ENCODE measurements at places on chromosomes 16 and 17.

GRCh38 chr17:64051153-64051552 lies 30.7 kb upstream of the ICAM2 start:
- H3K4me3 ChIP-seq, result no peak overlapping the region
- H3K36me3 ChIP-seq, result peaks cover 75% of the 10 kb centered on the region
- no peak overlapping the region for H3K27ac ChIP-seq

GRCh38 chr16:55212791-55213190 lies 111.2 kb upstream of the IRX6 start:
- no peaks in the 10 kb centered on the region for H3K27me3 ChIP-seq
- no peaks in the 10 kb centered on the region for H3K36me3 ChIP-seq
- no peak overlapping the region for H3K27ac ChIP-seq

GRCh38 chr17:73867056-73867455 lies 222.8 kb upstream of the SDK2 start:
- no peak overlapping the region for H3K4me3 ChIP-seq
- no peaks in the 10 kb centered on the region for H3K36me3 ChIP-seq
- H3K4me1 ChIP-seq, result no peaks in the 10 kb centered on the region
- no peak for DNase-seq
- no peaks in the 10 kb centered on the region for H3K27me3 ChIP-seq

DNA sequence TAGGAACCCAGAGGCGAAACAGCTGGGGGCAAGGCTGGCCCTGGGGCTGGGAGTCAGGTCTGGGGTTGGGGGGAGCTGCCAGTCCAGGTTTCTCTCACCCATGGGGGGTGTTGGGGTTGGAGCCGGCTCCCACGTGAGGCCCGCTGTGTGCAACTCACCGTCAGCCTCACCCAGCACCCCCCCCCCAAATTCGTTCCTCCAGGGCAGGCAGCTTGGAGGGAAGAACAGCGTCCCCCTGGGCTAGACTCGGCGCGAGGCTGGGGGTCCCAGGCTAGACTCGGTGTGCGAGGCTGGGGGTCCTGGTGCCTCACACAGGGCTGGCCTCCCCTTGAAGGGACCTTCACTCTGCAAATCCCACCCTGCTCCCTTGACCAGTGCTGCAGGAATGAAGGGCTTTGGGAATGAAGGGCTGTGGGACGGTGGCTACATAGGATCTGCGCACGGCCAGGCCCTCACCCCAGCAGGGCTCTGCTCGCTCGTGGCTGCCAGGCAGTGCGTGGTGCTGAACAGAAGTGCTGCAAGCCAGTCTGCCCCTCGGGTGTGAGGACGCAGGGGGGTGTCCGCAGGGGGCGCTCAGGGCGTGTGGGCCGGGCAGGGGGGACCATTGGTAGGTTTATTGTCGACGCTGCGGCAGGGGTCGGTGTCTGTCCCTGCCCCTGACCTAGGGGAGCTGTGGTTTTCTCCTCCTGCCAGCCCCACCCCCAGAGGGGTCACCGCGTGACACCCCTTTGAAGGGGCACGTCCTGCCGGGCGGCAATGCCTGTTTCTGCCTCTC lies 74.7 kb downstream of the KLHDC4 start:
- no peaks in the 10 kb centered on the region for H3K4me1 ChIP-seq
- peak overlapping the region; percentile 13 for H3K4me3 ChIP-seq
- no peaks in the 10 kb centered on the region for H3K27me3 ChIP-seq
- DNase-seq, result no peak
- no peaks in the 10 kb centered on the region for H3K36me3 ChIP-seq

- H3K4me1 ChIP-seq, result no peaks in the 10 kb centered on the region
- no peak for DNase-seq
- H3K4me3 ChIP-seq, result no peak overlapping the region
Observed at GRCh38 chr16:4517812-4518680, 20.5 kb downstream of the CDIP1 start.

GRCh38 chr17:36755586-36755985 lies 154.2 kb downstream of the MRM1 start:
- H3K4me1 ChIP-seq, result no peaks in the 10 kb centered on the region
- H3K4me3 ChIP-seq, result no peak overlapping the region

- peak; percentile 81 for DNase-seq
- no peaks in the 10 kb centered on the region for H3K4me1 ChIP-seq
- H3K36me3 ChIP-seq, result no peaks in the 10 kb centered on the region
- H3K27me3 ChIP-seq, result no peaks in the 10 kb centered on the region
- H3K4me3 ChIP-seq, result peak overlapping the region; percentile 87
Observed at GRCh38 chr16:75433732-75434413, 570 bp upstream of the CFDP1 start.

- H3K27ac ChIP-seq, result peak overlapping the region; percentile 99
- no peak for DNase-seq
- no peaks in the 10 kb centered on the region for H3K27me3 ChIP-seq
- peak overlapping the region; percentile 89 for H3K4me3 ChIP-seq
Observed at GRCh38 chr16:9091867-9092281, 430 bp downstream of the HAPSTR1 start.

GRCh38 chr17:34582185-34582900 lies 3.0 kb downstream of the TMEM132E start:
- H3K27ac ChIP-seq, result no peak overlapping the region
- H3K27me3 ChIP-seq, result peaks cover 37% of the 10 kb centered on the region
- DNase-seq, result no peak

GRCh38 chr16:30005341-30006094 lies 5.3 kb downstream of the DOC2A start:
- H3K36me3 ChIP-seq, result no peaks in the 10 kb centered on the region
- H3K4me3 ChIP-seq, result no peak overlapping the region
- H3K27ac ChIP-seq, result no peak overlapping the region
- H3K4me1 ChIP-seq, result no peaks in the 10 kb centered on the region
- H3K27me3 ChIP-seq, result peaks cover 7% of the 10 kb centered on the region
- DNase-seq, result no peak

GRCh38 chr17:31388351-31388750 lies 3.1 kb upstream of the RAB11FIP4 start:
- no peaks in the 10 kb centered on the region for H3K36me3 ChIP-seq
- no peaks in the 10 kb centered on the region for H3K27me3 ChIP-seq
- H3K4me3 ChIP-seq, result no peak overlapping the region
- DNase-seq, result no peak
- peaks cover 17% of the 10 kb centered on the region for H3K4me1 ChIP-seq

- H3K36me3 ChIP-seq, result no peaks in the 10 kb centered on the region
- no peak overlapping the region for H3K4me3 ChIP-seq
- no peaks in the 10 kb centered on the region for H3K4me1 ChIP-seq
- no peak overlapping the region for H3K27ac ChIP-seq
- no peaks in the 10 kb centered on the region for H3K27me3 ChIP-seq
Observed at GRCh38 chr16:82201351-82201750, 31.3 kb upstream of the MPHOSPH6 start.
